ENCODE measurements at places on chromosomes 11 and 22.

DNA sequence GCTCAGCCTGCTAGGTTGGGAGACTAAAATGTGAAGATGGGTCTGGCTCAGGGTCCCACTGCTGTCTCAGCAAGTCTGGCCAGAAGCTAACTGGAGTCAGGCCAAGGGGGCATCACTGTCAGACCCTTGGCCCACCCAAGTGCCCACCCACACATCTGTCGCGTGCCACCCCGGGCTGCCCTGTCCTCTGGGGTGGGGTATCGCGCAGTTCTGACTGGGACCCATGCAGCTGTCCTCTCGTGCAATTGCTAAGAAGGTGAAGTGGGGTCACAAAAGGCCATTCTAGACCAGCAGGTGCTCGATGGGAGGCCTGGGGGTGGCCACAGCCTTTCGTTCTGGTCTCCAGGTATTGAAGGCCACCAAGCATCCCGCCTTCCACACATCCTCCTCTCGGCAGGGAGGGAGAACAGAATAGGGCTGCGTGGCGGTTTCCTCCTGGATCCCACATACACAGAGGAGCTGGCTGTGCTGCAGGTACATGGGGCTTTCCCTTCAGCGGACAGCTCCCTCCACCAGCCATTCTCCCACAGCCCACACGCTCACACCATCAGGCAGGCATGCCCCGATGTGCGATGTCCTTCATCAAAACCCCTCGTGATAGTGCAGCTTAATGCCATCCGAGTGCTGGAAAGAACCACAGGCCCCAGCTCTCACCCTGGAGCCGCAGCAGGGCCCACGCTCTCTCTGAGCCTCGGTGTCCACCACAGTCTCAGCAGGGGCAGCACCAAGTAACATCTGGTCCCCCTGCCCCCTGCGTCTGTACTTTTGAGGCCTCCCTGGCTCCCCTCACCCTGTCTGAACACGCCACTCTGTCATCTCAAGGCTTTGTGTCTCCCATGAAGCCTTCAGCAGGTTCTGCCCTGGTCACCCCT is 37.6 kb downstream of the SHANK2 start:
- DNase-seq, result no peak

- DNase-seq, result no peak
Measured at GRCh38 chr11:18100926-18101656, 4.8 kb downstream of the SAAL1 start.

DNA sequence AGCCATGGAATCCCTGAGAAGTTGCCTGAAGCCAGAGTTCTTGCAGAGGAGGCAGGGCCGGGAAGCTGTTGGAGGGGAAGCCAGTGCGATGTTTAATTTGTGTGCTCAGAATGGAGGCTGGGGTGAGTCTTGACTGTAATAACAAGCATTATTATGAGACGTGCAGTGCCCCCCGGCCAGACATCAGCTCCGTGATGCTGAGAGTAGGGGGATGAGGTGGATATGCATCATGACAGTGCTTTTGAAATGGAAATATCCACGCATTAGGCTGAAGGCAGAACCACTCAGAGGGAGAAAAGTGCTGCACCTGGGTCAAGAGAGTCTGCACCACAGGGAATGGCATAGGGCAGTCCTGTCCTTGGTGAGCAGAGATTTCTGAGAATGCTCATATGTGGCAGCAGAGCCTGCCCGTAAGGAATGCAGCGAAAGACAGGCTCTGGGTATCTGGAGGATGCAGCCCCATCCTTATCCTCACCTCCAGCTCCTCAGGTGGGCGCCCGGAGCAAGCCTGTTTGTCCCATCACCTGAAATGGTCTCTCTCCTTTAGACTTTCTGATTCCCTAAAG is 37.6 kb upstream of the SEZ6L start:
- DNase-seq, result no peak

DNA sequence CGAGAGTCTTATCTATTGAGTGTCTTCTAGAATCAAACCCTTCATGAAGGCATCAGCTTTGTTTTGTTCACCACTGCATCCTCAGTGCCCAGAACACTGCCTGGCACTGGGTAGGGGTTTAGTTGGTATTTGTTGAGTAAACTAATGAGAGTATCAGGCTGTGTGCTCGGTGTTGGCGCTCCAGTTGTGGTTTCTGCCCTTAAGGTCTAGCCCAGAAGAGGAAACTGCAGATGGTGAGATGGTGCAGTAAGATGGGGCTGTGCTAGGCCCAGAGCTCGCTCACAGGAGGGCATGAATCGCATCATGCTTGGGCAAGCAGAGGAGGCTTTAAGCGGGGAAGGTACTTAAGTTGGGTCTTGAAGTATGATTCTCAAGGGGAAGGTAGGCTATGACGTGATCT is 97.2 kb downstream of the FBXO7 start:
- no peak for DNase-seq

- DNase-seq, result no peak
Measured at GRCh38 chr11:78727816-78728215, 153.2 kb upstream of the NARS2 start.

DNA sequence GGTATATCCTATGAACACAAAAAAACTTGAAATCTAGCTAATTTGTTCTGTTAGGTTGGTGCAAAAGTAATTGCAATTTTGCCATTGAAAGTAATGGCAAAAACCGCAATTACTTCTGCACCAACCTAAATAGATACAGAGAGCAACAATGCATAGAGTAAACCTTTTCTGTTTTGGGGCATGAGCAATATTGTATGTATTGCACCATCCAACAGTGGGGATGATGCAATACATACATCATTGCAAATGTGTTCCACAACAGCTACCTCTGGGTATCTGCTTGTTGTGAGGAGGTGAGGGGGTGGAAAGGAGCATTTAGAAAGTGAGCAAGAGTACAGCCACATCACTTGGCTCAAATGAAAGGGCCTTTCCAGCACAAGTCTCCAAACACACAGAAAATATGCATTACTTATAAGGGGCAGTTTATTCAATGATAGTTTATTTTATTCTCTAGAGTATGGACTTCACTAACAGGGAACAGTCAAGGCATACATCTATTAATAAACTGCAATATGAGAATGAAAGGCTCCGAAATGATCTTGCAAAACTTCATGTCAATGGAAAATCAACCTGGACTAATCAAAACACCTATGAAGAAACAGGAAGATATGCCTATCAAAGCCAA is 77.3 kb downstream of the DEUP1 start:
- DNase-seq, result no peak

DNA sequence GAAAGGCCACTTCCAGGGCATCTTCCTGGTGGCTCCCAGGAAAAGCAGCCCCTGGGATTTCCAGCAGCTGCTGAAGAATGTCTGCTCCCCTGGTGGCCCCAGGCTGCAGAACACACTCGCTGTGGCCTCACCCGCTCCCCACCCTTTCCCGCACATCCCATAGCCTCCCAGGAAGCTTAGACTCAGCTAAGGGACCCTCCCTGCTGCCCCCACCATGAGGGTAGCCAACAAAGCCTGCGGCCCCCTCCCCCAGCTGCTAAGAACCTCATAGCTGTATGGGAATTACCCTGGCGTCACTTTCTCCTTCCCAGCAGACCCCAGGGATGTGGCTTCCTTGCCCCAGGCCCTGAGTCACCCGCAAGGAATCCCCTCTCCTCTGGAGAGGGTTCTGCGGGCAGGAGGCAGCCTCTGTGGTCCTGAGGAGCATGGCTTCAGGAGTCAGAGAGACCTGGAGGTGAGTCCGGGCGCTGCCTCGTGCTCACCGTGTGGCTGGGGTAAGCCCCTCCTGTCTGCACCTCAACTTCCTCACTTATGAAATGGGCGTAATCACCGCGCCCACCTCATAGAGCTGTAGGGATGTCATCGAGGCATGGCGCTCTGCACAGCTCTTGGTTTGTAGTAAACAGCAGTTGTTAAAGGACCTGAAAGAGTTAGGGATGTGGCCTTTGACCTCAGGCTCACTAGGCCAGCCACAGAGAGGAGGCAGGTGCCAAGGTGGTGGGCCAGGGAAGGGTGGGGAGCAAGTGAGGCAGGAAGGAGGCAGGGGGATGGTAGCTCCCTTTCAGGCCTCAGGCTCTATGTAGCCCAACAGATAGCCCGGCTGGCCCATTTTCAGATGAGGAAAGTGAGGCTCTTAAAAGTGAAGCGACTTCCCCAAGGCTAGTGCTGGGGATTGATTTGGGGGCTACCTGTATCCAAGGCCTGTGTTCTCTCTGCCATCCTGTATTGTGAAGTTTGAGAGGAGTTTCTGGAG is 71.2 kb downstream of the LRRC32 start:
- no peak for DNase-seq

DNA sequence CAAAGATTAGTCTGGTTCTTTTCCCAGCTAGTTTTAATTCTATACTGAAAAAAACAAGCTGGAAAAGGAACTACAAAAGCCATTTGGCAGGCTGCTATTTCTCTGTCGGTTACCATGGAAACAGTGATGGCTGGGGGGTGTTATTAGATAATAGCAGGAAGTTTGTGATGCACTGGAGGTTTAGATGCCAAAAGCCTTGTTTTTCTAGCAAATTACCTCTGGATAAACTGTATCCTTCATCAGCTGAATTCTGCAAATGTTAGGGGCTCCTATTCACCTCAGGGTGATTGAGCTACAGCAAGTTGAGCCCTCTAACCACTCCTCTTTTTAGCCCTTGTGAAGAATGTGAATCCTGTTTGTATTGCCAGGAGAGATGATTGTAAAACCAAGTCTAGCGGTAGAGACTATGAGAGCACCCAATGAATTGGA is 25.2 kb downstream of the ALKBH3 start:
- DNase-seq, result no peak

DNA sequence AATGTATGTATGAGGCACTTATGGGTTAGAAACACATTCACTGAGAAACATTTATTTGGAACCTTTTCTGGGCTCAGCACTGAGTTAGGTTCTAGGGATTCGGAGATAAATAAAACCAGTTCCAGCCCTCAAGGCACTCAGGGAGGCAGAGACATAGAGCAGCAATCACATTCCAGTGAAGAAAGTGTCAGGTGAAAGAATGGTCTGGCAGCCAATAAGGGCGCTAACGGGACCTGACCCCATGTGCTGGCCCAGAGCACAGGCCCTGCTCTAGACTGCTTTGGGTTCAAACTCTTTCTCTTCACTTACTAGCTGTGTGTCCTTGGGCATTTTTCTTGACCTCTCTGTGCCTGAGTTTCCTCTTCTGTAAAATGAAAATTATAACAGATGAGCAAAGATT is 146.0 kb upstream of the SYT13 start:
- DNase-seq, result no peak

- no peak for DNase-seq
Measured at GRCh38 chr11:94862926-94863880, 95.0 kb downstream of the AMOTL1 start.

DNA sequence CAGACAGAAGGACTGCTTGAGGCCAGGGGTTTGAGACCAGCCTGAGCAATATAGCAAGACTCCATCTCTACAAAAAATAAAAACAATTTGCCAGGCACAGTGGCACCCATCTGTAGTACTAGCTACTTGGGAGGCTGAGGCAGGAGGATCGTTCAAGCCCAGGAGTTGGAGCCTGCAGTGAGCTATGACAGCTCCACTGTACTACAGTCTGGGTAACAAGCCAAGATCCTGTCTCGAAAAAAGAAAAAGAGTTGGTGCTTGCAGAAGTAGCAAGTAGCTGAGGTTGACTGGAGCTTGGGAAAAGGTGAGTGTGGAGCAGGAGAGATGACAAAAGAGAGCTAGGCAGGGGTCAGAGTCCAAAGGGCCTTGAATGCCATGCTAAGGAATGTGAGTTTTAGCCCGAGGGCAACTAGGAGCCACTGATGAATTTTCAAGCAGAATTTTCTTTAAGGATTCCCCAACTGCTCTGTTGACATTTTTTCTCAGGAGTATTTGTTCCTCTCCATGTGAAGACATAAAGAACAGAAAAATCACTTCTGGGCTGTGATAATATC is 3.1 kb downstream of the AP1B1 start:
- no peak for DNase-seq

- no peak for DNase-seq
Measured at GRCh38 chr11:71311176-71311925, 59.0 kb upstream of the SHANK2 start.

Data from NCI-H1417 treated with DMSO at 0.1 percent for 48 hours (cell line).